Stimulated activated CD4-positive, alpha-beta T cell treated with anti-CD3 and anti-CD28 coated beads, Interleukin-1b, Interleukin-23, amount 100 ng/mL, for 1 hour (primary cell): ENCODE measurements at places on chromosomes 5 and 9.

DNA sequence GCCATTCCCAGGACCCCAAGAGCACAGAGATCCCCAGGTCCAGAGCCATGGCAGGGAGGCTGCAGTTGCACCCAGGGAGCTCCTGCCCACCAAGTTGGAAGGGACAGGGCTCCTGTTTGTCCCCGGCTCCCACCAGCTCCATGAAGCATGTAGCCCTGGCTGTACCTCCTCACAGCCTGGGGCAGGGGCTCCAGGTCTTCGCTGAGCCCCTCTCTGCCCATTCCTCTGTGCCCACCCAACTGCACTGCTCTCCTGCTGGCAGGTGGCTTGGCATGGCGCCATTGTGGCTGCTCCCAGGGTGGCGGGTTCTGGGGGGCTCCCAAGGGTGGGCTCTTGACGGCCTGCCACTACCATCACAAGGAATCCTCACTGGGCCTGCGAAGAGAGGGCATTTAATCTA is 197.5 kb upstream of the DAB2 start:
- no peak for DNase-seq

DNA sequence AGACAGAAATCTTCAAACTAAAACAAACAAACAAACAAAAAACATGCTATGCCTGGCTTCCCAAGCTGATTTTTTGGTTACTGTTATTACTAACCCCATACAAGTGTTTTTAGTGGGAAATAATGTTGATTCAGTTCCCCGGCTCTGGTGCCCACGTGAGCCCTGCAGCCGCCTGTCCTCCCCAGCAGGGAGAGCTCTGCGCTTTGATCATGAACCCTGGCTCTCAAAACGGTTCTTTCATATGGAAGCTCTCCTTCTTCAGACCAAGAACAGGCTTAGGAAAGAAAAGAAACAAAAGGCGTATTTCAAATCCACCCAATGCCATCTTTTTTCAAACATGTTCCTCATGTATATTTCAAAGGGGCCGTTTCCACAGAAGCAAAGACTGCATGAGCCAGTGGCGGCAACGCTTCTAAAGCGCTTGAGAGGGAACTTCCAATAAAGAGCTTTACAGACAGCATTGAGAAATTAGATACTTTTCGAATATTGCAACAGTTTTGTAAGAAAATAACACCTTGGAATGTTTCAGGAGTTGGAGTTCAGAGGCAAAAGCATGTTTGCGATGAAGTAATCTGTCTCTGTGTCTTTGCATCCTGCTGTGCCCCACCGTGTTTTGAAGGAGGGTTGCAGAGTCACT is 74.8 kb downstream of the ICE1 start:
- DNase-seq: no peak

DNA sequence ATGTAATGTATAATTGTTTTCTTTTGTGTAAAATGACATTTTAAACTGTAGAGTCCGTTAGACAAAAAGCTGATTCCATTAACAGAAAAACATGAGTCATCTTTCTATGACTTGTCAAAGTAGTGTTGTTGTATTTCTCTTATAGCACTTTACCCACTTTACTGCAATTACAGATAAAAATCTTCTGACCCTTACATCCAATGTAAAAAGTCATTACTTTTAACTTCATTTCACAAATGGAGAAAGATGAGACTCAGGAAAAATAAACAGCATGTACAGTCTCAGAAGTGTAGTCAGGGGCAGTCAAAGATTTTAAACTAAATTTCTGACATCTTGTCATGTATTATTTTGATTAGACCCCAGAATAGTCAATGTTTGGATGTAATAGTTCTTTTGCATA is 146.6 kb downstream of the CTNND2 start:
- DNase-seq: no peak

GRCh38 chr5:93967923-93968322 is 226.5 kb upstream of the POU5F2 start:
- no peak for DNase-seq

GRCh38 chr5:5287419-5287818 is 135.1 kb upstream of the ICE1 start:
- no peak for DNase-seq

- no peak for DNase-seq
Observed at GRCh38 chr9:77912895-77913693, 118.5 kb downstream of the GNAQ start.

DNA sequence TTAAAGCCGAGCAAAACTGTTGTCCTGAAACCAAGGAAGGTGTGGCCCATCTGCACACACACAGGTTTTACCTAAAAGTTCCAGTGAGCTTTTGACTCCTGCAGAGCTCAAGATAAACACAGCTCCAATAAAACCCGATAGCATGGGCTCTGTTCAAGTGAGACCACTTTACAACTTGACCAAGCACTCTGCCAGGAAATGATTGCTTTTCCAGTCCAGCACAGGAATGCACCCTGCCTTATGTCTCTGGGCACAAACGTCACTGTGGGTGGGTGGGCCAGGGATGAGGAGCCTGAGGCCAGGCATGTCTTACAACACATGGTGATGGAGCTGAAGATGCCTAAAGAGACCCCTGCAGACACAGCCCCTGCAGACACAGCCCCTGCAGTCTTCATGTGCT is 115.3 kb downstream of the ROR2 start:
- DNase-seq: no peak
